ENCODE measurements at places on chromosomes 6 and 20.

- no peak for DNase-seq
These were observed 51.3 kb upstream of the FOXC1 start for GRCh38 chr6:1558388-1558787.

DNA sequence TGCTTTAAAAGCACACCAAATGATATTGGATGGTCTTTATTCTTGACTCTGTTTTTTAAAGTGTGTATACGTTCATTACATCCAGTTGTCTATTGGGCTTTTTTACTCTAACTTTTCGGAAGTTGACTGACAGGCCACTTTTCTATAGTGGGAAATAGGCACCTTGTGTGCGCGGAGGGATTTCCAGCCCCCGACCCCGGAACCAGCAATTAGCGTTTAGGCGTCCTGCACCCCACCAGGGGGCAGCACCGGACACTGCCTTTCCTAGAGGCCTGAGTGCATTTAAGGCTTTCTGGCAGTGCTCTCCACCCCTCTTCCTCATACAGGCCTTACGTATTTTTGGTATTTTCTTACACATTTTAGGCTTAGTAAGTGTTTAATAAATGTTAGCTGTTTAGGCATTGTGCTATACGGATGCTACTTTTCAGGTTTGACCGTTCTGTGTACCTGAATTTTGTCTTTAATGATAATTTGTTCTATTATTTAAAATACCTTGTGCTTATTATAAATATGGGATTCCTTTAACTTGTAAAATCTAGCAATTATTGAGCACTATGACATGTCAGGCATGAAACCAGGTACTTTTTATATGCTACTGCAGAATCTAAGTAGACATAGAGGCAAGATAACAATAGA is 231.8 kb downstream of the BCKDHB start:
- DNase-seq, result peak; percentile 47

DNA sequence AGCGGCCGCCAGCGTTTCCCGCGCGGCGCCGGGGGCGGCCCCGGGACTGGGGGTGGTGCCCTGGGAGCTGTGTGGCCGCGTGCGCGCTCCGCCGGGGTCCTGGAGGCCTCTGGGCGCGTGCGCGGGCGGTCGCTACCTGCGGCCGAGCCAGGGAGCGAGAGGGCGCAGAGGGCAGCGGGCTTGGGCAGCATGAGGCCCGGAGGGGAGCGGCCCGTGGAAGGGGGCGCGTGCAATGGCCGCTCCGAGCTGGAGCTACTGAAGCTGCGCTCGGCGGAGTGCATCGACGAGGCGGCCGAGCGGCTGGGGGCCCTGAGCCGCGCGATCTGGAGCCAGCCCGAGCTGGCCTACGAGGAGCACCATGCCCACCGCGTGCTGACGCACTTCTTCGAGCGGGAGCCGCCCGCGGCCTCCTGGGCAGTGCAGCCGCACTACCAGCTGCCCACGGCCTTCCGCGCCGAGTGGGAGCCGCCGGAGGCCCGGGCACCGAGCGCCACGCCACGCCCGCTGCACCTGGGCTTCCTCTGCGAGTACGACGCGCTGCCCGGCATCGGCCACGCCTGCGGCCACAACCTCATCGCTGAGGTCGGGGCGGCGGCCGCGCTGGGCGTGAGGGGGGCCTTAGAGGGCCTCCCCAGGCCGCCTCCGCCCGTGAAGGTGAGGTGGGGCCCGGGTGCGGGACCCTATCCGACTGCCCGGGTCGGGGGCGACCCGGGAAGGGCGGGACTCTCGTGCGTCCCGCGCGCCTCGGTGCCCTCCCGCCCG is at the start of gene PM20D2:
TSS of gene PM20D2 (plus strand) at position 100 of the 762 bp plus-strand sequence. CDS start at position 190, 90 bp downstream.
- peak; percentile 43 for DNase-seq

GRCh38 chr6:24619661-24620060 is 26.3 kb downstream of the KIAA0319 start:
- DNase-seq, result no peak

DNA sequence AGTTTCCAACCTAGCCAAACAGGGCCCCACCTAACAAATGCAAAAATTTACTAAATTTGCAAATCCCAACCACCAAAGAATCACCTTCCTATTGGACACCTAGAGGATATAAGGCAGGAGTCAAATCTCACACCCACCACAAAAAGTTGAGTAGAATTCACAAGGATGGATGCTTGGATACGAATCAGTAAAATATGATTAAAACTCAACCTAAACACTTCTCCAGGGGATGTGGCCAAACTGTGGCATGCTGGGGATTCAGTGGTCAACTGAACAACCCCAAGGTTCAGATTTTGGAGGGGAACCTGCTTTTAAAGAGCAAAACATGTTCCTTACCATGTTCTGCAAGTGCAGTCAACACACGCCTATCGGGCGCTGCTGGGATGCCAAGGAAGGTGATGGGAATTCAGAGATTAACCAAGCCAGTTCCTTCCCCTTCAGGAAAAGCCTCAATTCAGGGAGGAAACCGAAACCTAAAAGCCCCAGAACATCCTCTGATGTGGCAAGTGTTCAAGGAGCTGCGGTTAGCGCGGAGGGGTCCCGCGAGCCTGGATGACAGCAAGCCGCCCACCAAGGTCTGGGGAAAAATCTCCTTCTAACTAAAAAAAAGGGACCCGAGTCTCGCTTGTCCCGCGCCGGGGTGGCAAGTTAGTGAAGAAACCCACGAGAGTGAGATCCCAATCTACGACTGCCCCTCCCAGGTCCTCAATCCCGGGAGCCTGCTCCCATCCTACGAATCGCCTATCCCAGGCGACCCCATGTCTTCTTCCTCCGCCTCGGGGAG is 902 bp downstream of the SAMHD1 start:
- DNase-seq, result peak; percentile 13

GRCh38 chr6:108068618-108069017 is 5.9 kb downstream of the OSTM1 start:
- DNase-seq, result no peak

GRCh38 chr6:41294214-41294872 is 7.9 kb upstream of the TREM1 start:
- no peak for DNase-seq

- DNase-seq, result no peak
These were observed 475.8 kb upstream of the JARID2 start for GRCh38 chr6:14770040-14770439.

- no peak for DNase-seq
These were observed 261.9 kb upstream of the CITED2 start for GRCh38 chr6:139636391-139636790.

GRCh38 chr6:31087494-31088089 is 24.8 kb downstream of the C6orf15 start:
- peak; percentile 79 for DNase-seq

DNA sequence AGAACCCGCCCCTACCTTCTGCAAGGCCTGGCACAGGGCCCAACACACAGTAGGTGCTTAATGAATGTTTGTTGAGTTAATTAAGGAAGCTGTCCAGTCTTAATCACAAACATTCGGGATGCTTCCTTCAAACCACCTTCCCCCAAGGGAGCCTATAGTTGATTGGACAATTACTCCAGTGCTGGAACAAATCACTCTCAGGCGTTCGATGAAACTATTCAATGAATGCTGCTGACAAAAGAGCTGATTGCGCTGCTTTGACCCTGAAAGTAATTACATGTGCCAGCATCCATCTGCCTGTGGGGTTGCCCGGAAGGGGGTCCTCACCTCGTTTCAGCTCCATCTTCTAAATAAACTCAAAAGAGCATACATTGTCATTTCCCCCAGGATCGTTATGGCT is 112.0 kb upstream of the SRSF6 start:
- DNase-seq, result no peak

GRCh38 chr20:16945619-16946018 is 197.5 kb downstream of the OTOR start:
- no peak for DNase-seq

GRCh38 chr6:6438286-6438685 is 117.8 kb upstream of the F13A1 start:
- no peak for DNase-seq

DNA sequence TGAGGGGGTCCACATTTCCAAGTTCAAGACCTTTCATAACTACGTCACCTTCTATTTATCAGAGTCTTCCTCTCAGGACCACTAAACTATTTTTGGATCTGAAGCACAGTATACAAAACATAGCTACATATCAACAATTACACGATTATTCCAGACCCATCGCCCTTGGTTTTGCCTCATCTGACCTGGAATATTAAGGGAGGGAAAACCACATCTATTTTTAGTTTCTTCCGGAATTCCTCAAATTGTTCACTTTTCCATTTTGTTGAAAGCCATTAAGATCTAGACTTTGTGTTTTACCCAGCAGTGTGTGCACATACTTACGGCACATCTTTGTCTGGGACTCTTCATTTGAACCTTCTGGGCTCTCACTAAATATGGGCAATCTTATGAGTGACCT is 12.0 kb upstream of the ADGRF5 start:
- DNase-seq, result no peak

GRCh38 chr6:100415768-100416167 is 49.0 kb downstream of the SIM1 start:
- DNase-seq, result no peak

GRCh38 chr20:6732001-6732447 is 35.5 kb upstream of the BMP2 start:
- DNase-seq, result no peak

- no peak for DNase-seq
These were observed 24.7 kb downstream of the TBC1D7 start for GRCh38 chr6:13303668-13304017.

DNA sequence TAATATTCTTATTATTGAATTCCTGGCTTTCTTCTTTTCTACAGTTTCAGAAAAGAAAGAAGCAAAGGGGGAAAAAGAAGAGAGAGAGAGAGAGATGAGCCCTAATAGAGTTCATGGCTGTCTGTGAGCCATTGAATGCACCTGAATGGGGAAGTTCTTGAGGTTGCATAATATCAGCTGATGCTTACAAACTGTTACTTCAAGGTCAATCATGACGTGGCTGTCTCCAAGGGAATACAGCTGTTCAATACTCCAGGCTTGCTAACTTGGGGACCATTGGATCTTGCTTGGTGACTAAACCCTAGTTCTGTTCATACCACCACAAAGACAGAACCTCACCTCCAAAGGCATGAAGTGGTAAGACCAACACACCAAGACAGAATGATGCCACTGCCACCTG is 180.4 kb downstream of the ADGRG6 start:
- DNase-seq, result no peak

GRCh38 chr20:4780245-4780644 is 58.5 kb downstream of the PRND start:
- DNase-seq, result no peak
